ENCODE measurements at places on chromosomes 11 and 22.

DNA sequence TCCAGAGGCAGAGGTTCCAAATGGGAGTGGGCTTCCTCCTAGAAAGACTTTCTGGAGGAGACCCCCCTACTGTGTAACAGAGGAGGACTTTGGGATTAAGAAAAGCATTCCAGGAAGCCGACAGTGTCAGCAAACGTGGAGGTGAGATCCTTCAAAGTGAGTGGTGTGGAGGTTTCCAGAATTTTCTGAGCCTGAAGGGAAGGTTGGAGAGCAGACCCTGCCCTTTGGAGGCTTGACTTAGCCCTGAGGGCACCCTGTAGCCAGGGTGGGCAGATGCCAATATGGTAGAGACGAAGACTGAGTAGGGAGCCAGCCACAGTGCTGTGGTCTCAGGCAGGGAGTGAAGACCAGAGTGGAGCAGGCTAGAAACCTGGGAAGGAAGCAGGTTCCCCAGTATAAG lies 1.8 kb upstream of the KLHL22 start:
- DNase-seq = no peak
- peaks cover 27% of the 10 kb centered on the region for H3K4me1 ChIP-seq
- peaks cover 6% of the 10 kb centered on the region for H3K36me3 ChIP-seq
- H3K4me3 ChIP-seq = peak overlapping the region; percentile 19
- H3K27ac ChIP-seq = peak overlapping the region; percentile 94

DNA sequence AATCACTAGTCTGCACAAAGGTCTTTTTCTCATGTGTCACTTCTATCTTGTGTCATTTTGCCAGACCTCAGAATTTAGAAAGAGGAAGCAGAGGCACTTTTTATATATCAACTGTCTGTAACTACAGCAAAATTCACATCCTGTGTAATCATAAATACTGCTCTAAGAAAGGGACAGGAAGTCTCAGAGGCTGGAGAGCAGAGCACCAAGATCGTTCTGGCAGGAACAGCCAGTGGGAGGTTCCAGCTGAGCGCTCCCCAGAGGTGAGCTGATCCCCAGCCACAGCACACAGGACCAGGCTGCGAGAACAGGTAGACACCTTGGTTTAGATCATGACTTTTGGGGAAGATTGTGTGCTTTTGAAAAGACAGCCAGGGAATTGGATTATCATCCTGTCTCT lies at the start of gene MS4A7:
TSS of gene MS4A7 (plus strand) at position 179 of the 400 bp plus-strand sequence. CDS start 4,610 bp downstream, outside the sequence.
- DNase-seq = no peak
- peak within 1 kb of the TSS; percentile 23 for H3K27ac ChIP-seq
- peaks cover 7% of the 10 kb centered on the region for H3K4me1 ChIP-seq
- no peaks in the 10 kb centered on the region for H3K36me3 ChIP-seq
- H3K4me3 ChIP-seq = no peak within 1 kb of the TSS
- H3K27me3 ChIP-seq = peaks cover 48% of the 10 kb centered on the region

- no peaks in the 10 kb centered on the region for H3K4me1 ChIP-seq
- DNase-seq = no peak
- no peak overlapping the region for H3K27ac ChIP-seq
Measured at GRCh38 chr11:116311206-116311605, 461.6 kb downstream of the BUD13 start.

DNA sequence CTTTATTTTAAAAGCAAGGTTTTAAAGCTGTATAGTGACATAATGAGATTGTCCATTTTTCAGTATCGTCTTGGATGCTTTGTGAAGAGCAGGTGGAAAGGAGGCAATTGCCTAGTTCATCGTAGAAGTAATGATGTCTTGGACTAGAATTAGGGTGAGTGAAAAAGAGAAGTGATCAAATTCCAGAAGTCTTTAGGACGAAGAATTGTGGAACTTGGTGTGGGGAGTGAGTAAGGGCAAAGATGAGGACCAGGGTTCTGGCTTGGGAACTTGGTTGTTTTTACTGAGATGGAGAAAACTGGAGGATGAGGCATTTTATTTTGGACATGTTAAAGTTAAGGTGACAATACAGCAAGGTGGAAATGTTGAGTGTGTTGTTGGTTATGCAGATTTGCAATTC lies 1.2 kb downstream of the ILK start:
- H3K4me3 ChIP-seq = no peak overlapping the region
- no peaks in the 10 kb centered on the region for H3K27me3 ChIP-seq
- H3K4me1 ChIP-seq = peaks cover 17% of the 10 kb centered on the region

DNA sequence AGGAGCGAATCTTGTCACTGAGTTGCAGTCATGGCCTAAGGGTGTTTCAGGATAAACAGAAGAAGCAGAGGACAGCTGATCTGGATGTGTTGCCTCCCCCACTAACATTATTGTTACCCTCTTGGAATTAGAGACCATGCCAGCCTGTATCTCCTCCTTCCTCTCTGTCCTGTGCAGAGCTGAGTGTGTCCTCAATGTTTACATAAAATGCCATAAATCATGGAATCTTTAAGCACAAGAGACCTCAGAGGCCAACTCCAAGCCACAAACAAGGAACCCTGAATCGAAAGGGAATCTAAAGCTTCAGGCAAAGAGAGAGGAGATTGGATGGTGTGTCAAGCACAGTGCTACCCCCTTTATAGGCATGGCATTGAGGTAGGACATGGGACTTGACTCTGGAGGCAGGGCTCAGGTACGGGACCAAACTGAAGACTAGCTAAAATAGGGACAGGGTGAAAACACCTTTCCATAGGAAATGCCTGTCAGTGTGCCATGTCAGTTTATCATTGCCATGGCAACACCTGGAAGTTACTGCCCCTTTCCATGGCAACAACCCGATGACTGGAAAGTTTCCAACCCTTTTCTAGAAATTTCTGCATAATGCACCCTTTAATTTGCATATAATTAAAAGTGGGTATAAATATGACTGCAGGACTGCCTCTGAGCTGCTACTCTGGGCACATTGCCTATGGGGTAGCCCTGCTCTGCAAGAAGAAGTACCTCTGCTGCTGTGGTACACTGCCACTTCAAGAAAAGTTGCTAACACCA lies 489.7 kb downstream of the MIAT start:
- DNase-seq = no peak
- H3K4me1 ChIP-seq = peaks cover 9% of the 10 kb centered on the region
- no peaks in the 10 kb centered on the region for H3K36me3 ChIP-seq
- no peak overlapping the region for H3K27ac ChIP-seq

DNA sequence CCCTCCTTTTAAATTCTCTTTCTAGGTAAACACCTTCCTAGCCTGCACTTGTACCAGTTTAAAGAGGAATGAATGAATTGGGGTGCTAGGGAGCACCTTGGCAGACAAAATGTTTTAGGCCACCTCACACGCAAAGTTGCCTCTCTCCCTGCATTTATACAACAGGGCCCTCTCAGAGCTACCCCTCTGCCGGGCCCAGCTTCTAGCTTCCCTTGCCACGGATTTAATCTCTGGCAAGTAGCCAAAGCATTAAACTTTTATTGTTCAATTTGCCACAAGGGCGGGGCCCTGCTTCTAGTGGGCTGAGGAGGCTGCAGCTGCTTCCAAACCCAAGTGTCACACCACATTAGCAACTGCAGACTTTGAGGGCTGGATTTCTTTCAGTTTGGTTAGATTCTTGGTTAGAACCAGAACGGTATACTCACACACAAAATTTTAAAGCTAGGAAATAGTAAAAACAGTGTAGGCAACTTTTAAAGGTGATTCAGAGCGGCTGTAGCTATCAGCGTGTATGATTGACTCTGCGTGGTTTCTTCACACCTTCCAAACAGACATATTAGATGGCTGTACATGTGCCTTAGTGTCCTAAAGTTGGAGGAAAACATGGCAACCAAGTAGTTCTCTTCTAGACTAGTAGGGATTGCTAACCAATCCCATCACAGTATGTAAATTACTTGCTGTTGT lies 6.5 kb downstream of the KREMEN1 start:
- peaks cover 1% of the 10 kb centered on the region for H3K36me3 ChIP-seq
- DNase-seq = no peak
- H3K4me3 ChIP-seq = no peak overlapping the region
- H3K4me1 ChIP-seq = peaks cover 17% of the 10 kb centered on the region
- H3K27me3 ChIP-seq = peaks cover 81% of the 10 kb centered on the region
- H3K27ac ChIP-seq = no peak overlapping the region

All from central memory CD8-positive, alpha-beta T cell (primary cell).